ENCODE measurements at places on chromosomes 13 and 19.
A peak's percentile ranks its signal among the peaks of the same experiment; 100 is the strongest.

DNA sequence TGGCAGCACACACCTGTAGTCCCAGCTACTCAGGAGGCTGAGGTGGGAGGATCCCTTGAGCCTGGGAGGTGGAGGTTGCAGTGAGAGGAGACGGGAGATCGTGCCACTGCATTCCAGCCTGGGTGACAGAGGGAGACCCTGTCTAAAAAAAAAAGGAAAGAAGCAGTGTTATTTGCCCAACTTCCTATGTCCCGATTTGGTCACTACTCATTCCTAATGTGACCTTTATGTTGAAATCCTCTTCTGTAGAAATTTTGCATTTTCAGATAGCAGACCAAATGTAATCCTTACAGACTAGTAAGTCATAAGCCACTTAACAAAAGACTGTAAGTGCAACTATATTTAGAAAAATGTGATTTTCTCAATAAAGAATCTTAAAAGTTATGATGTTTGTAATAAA, 18.2 kb upstream of the STK24 start:
- no peak for DNase-seq

DNA sequence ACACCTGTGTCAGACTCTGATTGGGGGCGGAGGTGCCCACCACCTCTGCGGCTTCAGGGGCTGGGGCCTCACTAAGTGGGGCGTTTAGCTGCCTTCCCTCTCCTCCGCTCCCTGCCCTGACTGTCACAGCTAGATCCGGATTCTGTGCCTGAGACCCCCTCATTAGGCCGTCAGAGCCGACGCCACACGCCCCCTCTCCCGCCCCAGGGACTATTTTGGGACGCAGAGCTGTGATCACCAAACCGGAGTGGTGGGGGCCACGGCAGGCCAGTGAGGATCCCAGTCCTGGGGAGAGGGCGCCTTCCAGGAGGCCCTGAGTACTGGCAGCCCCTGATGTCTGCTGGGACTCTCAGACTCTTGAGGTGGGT, 762 bp downstream of the KANK3 start:
- DNase-seq = no peak

DNA sequence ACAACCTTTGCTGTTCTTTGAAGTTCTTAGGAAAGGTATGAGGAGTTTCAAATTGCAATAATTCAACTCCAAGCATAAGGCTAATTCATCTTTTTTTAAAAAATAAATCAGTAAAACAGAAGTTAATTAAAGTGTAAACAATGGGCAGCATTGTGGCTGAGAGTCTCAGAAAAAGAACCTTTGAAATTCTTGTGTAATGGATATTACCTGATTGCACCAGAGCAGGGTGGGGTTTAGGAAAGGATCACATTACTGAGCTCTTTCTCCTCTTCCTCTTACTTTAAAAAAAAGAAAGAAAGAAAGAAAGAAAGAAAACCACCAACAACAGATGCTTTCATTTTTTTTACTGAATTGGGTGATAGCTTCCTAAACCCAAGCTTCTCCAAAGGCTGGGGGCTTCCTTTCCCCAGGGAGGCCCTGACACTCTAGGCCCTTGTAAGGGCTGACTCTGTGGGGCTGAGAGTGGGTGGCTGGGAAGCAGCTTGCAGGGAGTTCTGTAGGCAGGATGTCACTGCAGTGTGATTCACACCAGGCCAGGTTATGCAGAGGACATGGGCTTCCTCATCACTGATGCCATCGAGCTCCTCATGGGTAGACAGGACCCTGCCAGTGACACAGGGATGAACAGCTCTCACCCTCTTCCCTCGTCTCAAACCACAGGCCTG, 564.5 kb downstream of the FGF9 start:
- peak; percentile 85 for DNase-seq

DNA sequence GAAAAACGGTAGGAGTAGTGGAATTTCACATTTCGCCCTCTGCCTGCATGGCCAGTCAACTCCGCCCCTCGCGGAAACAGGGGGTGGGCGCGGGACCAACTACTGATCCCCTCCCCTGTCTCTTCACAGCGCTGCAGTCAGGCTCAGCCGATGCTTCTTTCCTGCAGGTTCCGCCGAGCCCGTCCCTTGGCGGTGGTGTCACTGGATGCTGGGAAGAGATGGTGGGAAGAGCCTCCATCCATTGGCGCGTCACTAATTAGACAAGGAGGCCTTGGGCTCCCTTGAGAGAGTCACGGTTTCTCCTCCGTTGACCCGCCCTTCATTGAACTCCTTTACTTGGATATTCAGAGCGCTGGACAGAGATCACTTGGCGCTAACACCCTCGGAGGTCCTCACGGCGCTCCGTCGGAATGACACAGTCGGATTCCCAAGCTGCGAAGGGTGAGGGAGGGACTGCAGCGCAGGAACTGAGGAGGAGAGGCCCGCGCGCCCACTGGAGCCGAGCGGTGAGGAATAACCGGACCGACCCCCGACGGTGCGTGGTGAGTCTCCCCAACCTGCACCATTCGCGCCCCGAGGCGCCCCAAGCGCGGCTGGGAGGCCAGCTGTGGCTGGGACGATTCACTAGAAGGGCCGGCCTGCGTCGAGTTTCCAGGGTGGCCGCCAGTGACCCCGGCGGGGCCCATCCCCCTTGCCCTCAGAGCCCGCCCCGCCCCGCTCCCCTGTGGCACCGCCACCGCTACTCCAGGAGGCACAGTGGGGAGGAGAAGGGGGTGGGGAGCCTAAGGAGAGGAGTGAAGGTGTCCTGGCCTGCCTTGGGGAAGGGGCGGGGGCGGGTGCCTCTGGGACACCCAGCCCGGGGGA, 11.2 kb upstream of the CEACAM21 start:
- no peak for DNase-seq

GRCh38 chr13:29480893-29481525, 114.5 kb downstream of the SLC7A1 start:
- no peak for DNase-seq

DNA sequence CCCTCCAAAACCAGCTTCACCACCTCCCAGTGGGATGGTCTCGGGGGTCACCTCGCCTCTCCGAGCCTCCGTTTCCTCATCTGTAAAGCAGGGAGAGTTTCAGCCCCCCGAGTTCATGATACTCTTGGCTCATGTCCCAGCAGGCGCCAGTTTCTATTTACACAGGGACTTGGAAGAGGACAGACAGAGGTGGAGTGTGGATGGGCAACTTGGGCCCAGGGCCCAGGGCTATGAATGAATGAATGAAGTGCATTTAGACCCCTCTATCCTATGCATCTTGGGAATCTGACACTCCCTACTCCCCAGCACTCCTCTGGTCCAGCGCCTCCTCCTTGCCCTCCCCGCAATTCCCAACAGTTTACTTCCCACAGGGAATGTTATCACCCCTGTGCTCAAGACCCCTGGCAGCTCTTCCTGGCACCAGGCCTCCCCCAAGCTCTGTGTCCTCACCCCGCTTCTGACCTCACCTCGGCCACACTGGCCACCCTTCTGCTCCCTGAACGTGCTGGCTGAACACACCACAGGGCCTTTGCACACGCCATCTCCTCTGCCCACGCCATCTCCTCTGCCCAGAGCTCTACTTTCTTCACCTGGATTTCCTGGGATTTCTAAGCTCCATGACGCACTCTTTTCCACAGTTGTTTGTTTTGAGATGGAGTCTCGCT, 4.9 kb upstream of the C2CD4C start:
- DNase-seq = no peak

DNA sequence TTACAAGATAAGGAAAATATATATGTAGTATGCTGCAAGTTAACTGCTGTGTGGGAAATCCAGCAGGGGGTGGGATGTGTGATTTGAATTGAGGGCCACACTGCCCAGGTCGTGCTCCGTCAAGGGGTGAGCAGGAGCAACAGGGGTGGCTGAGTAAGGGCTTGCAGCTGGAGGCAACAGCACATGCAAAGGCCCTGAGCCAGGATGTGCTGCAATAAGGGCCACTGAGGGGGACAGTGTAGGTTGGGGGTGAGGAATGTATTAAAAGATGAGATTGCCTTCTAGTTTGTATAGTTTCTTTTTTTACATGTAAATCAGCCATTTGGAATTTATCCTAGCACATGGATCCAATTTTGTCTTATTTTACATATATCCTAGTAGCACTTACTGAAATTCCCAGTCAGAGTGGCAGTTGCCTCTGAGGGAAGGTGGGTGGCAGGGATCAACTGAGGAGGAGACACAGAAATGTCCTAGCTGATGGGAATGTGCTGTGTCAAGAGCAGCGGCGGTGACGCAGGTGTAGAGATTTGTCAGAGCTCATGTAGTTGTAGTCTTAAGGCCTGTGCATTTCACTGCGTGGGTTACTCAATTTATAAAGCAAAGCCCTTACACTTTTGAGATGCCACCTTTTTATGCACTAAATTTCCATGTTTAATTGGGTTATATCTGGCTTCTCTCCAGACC, 5.4 kb upstream of the RBM42 start:
- no peak for DNase-seq

- DNase-seq = no peak
Measured at GRCh38 chr19:51586103-51586728, 15.1 kb downstream of the ZNF175 start.

DNA sequence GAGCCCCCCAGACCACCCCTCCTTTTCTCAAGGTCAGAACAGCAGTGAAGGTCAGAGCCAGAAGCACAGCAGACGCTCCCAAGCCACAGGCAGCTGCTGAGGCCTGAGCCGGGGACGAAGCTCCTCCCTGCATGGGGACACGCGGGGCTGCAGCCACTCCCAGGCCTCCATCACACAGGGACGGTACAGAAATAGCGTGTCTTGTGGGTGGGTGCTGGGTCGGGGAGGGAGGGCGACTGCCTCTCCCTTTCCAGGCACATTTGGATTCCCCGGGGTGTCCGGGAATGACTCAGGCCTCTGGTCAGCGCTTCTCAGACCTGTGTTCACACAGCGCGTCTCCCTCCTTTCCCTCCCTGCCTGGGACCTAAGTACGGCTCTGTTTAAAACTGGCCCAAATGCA, 33.2 kb downstream of the RASA3 start:
- peak; percentile 85 for DNase-seq

- DNase-seq = peak; percentile 54
Measured at GRCh38 chr19:45553464-45553863, 31.1 kb downstream of the OPA3 start.

DNA sequence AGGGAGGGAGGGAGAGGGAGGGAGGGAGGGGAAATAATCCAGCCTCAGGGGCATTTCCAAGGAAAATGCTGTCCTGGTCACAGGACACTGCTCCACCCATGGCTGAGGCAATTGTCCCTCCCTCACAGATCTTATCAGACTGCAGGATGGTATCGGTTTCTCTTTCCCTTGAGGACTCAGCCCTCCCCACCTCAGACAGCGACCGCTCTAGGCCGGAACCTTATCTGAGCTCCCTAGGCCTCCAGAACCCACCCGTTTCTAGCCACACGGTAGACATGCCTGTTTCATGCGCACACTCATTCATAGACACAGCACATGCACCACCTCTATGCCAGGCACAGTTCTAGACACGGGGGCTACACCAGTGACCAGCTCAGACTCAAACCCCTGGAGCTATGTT, 10.0 kb upstream of the IZUMO2 start:
- DNase-seq = peak; percentile 52

- DNase-seq = no peak
Measured at GRCh38 chr13:48629277-48629676, 24.5 kb upstream of the CYSLTR2 start.

GRCh38 chr19:39483141-39483540, 2.5 kb downstream of the TIMM50 start:
- DNase-seq = no peak

DNA sequence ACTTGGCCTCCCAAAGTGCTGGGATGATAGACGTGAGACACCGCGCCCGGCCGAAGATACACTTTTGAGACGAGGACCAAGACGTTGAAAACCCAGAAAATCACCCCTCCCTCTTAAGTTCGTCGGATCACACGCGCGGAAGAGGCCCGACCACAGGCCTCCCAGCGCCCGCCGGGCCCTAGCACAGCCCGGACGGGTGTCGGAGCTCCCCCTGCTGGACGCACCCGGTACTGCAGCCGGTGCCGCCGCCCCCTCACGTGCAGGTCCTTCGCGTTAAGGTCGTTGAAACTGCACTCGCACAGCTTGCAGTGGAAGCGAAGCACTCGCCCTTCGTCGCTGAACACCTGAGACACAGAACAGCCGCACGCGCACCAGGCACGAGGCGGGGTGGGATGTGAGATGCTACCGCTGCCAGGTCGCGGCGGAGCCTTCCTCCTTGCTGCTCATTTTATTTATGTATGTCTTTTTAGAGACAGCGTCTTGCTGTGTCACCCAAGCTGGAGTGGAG, 35.7 kb upstream of the MATK start:
- no peak for DNase-seq

- DNase-seq = no peak
Measured at GRCh38 chr13:89571676-89572075, 1775.8 kb upstream of the MIR17HG start.

- no peak for DNase-seq
Measured at GRCh38 chr13:36673838-36674326, at the start of gene SERTM1. Gene SERTM1, plus strand, starts transcription at chr13:36674020. Its CDS starts 21,059 bp downstream, at chr13:36695079.

GRCh38 chr13:71879129-71879535, 12.1 kb upstream of the DACH1 start:
- peak; percentile 76 for DNase-seq

GRCh38 chr13:29427937-29428309, 167.6 kb downstream of the SLC7A1 start:
- no peak for DNase-seq

- no peak for DNase-seq
Measured at GRCh38 chr19:56341948-56342347, 27.3 kb upstream of the ZSCAN5A start.

GRCh38 chr13:99265821-99266426, 7.7 kb upstream of the GPR18 start:
- DNase-seq = peak; percentile 66

DNA sequence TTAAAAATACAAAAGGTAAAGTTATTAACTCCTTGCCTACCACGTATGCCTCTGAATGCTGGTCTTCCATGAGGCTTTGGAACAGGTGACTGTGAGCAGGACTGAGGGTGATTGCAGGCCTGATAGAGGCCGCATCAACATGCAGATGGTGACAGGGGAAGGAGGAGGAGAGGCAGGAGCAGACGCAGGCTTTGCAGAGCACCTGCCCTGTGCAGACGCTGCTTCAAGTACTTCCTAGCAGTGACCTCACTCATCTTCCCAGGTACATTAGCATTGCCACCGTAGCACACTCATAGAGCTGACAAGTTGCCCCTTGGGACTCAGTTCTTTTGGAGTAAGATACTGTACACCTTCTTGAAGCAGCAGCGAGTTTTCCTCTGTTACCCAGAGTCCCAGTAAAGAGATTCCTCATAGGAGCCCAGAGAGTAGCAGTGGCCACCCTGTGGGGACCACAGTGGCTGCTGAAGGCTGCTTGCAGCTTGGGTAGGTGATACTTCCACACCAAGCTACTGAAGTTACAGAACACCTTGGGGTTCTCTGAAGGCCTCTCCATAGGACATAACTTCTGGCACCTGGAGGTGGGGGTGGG, 56.0 kb downstream of the ZNF536 start:
- no peak for DNase-seq

- no peak for DNase-seq
Measured at GRCh38 chr19:10768936-10769335, 51.1 kb downstream of the DNM2 start.

- DNase-seq = no peak
Measured at GRCh38 chr13:35804901-35805300, 326.3 kb downstream of the DCLK1 start.

All from SW480 (cell line).